Cerebellar cortex (tissue), 1 donor: ENCODE measurements at places on chromosomes 4 and X.

DNA sequence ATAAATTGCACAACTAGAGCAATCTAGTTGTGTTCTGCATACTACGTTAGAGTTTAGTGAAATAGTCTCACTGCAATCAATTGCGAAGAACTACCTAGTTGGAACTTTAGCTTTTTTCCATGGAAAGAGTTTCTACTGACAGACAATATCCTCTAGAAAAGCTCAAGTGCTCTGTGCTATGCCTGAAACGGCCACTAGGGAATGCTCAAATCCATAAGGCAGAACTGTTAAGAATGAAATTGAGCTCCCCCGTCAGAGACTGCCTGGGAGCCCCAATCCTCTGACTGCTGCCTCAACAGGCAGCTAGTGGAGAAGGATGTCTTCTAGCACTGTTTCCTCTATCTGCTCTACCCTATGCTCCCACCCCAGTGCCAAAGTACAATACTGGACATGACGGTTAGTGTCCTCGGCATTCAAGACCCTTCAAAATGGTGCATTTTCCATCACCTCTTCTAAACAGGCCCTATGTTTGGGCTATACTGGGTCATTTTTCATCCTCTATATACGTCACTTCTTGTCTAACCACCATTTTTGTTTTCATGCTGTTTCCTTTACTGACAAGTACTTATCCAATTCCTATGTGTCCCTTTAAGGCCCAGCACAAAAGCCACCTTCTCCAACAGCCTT lies 35.3 kb downstream of the FRMD7 start:
- DNase-seq, result peak; percentile 37

- no peak for DNase-seq
Measured at GRCh38 chrX:139770366-139770765, 62.4 kb upstream of the MCF2 start.

GRCh38 chrX:41889317-41890025 lies 33.9 kb downstream of the CASK start:
- no peak for DNase-seq

- no peak for DNase-seq
Measured at GRCh38 chr4:79272761-79273160, 53.1 kb downstream of the NAA11 start.

DNA sequence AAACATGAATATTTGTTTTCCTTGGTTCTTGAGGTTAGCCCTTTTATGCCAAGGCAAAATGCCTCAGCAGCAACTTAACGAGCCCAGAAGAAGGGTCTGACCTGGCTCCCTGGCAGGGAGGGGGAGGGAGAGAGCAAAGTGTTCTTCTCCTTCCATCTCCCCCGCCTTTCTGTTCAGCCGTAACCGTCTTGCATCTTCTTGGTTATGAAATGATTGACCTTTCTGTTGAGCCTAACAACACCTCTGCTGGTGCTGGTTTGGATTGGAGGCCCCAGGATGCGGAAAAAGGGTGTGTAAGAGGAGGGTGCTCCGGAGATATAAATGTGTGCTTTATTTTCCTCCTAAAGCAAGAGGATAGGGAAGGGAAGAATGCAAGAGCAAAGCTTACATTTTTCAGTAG lies 44.7 kb downstream of the PTTG2 start:
- DNase-seq, result no peak

DNA sequence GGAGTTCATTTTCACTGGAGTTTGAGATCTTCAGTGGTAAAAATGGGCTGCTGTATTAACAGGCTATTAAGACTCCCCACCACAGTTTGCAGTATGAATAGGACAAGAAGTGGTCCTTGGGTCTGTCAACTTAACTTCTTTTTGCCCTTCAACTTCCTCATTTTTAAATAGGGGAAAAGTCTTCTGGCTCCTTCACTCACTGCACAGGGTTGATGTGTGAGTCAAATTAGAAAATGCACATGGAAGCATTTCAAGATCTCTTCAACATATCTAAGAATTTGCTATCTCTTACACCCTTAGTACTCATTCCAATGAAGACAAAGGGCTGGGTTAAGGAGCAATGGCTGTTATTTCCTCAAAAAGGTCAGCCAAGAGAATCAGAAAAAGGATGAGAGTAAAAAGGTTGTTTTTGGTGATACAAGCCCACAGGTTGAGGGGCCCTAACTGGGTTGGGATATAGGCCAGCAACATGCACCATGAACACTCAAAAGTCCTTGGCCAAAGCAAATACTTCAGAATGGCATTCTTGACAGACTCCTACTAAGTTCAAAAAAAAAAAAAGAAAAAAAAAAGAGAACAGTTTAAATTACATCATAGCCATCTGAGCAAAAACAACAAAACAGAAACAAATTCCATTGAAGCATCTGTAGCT lies 13.4 kb downstream of the PDE5A start:
- no peak for DNase-seq

DNA sequence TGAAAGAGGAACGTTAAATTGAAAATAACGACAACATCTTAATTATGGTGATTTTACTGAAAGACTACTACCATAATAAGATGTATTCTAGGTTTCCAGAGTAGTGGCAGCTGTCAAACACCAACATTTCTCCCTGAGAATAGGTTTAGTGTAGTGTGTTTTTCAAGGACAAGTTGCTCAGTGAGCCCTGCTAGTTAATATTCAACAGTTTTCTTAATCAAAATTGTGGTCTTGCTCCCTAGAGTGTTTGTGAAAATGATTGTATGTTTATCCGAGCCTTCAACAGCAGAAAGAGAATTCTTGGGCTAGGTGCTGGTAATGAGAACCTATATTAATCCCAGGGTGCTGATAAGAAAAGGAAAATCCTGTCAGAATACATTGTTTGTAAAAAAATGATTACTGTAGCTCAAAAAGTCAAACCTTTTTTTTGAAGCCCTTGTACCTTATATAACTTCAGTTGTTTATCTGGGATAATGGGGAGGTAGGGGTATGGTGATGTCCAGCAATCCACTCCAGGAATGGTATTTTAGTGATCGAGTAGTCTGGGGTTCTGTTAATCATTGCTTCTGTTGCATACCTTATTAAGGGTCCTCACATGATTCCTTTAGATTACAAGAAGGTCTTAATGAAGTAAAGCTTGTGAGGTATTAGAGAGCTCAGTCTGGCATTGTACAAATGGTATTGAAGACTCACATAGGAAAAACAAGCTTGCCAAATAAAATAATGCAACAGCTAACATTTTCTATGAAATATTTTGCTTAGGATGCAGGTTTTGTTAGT lies 110.7 kb downstream of the CCSER1 start:
- no peak for DNase-seq

DNA sequence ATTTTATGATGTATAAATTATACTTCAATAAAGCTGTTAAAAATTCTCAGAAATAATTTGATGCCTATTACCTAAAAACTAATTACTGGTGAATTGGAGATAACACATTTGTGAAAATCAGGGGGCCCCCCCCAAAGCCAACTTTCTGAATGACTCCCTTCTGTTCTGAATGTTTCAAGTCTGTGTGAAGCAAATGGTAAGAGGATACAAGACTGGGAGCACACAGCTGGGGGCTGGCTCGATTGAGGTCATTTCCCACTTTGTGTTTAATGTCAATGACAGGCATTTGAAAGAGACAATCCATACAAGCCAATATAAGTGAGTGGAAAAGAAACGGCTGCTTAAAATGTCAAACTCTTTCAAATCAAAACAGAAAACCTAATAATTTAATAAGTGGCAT lies 155.8 kb downstream of the SH2D1A start:
- no peak for DNase-seq

- DNase-seq, result no peak
Measured at GRCh38 chrX:64205441-64205734, at the start of gene AMER1. Gene AMER1 (minus strand): TSS chrX:64205708. CDS start chrX:64193286, 12,422 bp downstream.

DNA sequence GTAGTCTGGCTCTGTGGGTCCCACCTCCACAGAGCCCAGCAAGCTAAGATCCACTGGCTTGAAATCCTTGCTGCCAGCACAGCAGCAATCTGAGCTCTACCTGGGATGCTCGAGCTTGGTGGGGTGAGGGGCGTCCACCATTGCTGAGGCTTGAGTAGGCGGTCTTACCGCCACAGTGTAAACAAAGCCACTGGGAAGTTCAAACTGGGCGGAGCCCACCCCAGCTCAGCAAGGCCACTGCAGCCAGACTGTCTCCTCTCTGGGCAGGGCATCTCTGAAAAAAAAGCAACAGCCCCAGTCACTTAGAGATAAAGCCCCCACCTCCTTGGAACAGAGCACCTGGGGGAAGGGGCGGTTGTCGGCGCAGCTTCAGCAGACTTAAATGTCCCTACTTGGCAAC lies 243.2 kb upstream of the POF1B start:
- DNase-seq, result no peak

- DNase-seq, result peak; percentile 9
Measured at GRCh38 chrX:74449322-74449936, 28.1 kb downstream of the SLC16A2 start.

DNA sequence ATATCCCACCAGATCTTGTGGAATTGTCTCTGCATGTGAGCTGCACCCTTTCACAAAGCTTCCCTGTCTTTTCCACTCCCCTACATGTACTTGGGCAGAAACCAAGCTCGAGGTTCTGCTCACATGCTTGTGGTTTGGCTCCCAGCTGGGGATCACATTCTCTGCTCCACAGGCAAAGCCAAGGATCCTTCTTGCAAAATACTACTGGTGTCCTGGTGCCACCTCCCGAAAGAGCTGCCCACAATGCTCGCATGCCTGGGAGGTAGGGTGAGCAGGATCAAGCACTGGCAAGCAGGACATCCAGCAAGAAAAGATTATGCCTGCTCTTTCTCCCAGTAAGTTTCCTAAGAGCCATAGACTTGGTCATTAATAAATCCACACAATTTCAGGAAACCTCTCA lies 45.1 kb upstream of the PPARGC1A start:
- no peak for DNase-seq

DNA sequence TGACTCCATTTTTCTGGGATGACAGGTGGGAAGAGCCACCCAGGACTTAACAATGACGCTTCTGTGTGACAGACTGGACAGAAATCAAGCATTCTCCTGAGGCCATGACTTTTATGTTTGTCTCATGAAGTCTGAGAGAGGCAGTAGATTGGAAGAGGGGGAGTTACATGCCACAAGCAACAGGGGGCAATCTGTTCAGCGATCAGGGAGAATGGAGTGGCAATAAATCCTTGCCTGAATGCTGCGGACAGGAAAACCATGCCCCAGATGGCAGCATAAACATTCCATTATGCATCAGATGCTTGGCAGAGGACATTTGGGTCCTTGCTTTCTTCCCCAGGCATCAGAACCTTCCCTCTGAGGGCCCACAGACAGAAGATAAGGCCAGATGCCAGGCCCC lies 312.4 kb upstream of the DIPK2B start:
- DNase-seq, result no peak

DNA sequence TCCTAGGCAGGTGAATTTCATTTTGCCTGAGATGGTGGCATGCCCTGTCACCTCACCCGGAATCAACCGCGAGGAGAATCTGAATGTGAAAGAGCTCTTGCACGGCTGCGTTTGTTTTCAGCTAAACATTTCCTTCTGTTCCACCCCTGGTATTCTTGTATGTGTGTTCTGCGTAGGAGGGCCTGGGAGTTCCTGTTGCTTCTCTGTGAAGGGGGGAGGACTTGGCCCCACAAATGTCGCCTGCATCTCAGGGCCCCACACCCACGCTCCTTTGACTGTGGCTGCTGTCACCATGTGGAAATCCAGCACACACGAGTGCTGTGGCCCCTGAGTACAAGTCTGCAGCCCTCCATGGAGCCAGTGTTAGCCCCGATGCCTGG lies 45.8 kb upstream of the CLCN4 start:
- no peak for DNase-seq

DNA sequence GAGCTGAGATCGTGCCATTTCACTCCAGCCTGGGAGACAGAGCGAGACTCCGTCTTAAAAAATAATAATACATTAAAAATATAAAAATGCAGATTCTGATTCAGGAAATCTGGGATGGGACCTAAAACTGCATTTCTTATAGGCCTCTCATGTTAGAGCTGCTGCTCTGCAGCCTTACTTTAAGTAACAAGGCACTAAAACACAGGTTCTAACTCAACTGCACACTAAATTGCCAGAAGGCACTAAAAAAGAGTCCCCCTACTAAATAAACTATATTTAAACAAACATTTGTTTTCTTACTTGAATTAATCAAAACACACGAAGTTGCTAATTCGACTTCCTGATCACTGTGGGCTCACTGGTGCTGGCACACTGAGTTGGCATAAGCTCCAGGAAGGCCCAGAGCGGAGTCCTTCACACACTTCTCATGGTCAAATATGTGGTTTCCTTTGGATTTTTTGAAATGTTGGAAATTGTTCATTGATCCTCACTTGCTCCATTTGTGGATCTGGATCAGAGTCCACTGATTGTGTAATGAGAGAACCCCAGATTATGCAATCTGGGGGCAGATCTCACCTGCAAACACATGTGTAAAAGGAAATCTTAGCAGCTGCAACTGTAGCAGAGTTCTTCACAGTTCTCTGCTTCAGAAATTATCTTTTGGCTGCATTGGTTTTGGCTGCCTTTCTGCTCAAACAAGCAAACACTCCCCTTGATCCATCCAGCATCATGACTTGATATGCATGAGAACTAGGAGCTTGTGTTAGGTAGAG lies 59.3 kb downstream of the AFF1 start:
- no peak for DNase-seq

DNA sequence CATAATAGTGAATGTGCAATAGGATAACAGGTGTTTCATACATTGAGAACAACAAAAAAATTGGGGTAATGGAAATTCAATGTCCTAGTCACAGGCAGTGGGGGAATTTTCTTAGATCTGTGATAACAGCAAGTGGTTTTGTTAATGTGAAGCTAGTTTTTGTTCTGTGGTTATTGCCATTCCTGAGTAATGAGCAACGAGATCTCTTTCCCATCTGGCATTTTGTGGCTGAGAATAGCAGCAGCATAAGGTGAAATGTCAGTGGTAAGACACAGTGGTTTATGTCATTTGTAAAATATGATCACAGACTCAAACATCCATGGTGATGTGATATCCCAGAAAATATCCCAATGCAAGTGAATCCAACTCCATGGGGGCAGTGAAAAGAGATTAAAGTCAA lies 497.5 kb downstream of the KCNIP4 start:
- peak; percentile 87 for DNase-seq

GRCh38 chr4:108834166-108834834 lies 71.4 kb upstream of the ETNPPL start:
- DNase-seq, result no peak

- DNase-seq, result no peak
Measured at GRCh38 chr4:109010521-109010920, 247.7 kb upstream of the ETNPPL start.

GRCh38 chrX:67777148-67777547 lies 233.3 kb downstream of the AR start:
- no peak for DNase-seq

- no peak for DNase-seq
Measured at GRCh38 chrX:133881007-133881406, 104.4 kb downstream of the GPC3 start.

DNA sequence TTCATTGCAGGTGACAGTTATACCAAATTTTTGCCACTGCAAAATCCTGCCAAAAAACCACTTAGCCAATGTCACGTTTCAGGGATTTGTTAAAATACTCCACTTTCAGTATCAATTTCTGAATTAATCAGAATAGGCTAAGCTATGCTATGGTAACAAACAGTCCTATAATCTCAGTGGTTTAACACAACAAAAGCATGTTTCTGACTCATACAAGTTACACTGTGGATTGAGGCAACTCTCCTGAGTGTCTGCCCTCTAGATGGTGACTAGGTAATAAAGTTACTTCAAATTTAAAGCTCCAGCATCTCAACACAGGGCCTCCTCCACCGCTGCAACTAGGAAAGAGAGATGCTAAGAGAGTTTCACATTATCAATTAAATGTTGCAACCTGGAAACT lies 23.0 kb upstream of the RADX start:
- DNase-seq, result no peak
